ENCODE measurements at places on chromosomes 5 and 9.

GRCh38 chr5:74093561-74093960 is 467.6 kb downstream of the ARHGEF28 start:
- DNase-seq, result no peak

DNA sequence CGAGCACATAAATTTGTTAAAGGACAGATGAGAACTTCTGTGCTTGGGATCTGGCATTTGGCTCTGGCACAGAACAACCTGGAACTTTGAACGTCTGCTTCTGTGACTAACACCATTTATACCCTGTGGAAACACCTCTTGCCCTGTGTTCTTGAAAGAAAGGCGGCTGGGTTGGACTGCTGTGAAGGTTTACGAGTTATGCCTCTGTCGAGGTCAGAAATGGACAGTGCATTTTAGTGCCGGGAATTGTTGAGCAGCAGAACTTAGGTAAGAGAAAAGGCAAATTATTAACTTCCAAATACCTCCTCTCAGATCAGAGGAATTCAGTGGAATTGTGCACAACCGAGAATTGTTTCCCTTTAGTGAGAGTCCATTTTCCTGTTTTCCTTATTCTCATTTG is 14.1 kb upstream of the INIP start:
- DNase-seq, result no peak

- DNase-seq, result no peak
Measured at GRCh38 chr5:125446986-125447385, 700.5 kb upstream of the ZNF608 start.

DNA sequence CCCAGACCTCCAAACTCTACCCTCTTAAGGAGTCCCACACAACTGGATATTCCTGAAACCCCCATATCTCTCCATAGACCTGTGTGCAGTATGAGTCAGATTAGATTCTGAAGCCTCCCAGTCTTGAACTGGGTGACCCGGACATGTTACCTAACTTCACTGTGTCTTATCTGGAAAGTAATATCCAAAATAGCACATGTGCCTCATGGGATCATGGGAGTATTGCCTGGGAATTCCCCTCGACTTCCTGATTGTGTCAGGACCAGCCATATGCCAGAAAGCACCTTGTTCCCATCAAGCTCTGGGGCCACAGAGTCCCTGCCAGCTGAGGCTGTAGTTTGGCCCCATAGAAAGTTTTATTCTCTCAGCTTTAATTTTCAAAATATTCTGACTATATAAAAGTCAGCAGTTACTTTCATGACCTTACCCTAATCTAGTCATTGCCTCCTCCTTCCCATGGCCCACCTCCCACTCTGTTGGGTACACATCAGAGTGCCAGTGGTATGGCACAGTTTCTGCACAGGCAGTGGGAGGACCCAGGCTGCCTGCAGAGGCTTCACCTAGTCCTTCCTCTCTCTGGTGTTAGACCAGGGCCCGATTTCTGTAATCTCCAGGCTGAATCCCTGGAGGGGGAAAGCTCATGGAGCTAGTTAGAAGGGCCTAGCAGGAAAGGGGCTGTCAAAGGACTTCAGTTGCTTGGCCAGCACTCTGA is 19.5 kb upstream of the B4GALT1 start:
- DNase-seq, result no peak

- DNase-seq, result no peak
Measured at GRCh38 chr9:14902561-14902960, 7.7 kb downstream of the FREM1 start.

DNA sequence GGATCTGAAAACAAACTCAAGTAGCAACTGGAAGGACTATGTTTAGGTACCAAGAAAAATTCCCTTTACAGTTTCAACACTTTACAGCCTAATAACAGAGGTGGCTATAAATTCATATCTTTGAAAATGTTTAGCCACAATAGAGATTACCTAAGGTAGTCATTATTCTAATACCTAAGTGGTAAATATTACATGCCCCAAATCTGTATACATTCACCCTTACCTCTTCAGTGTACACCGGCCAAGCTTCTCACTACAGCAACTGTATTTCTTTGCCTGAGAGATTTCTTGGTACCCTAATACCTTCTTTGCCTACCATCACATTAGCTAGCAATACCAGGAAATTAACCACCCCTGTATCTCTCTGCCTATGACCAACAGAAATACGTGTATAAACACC is 154.0 kb downstream of the RFX3 start:
- no peak for DNase-seq

GRCh38 chr5:80251636-80252035 is 4.2 kb downstream of the SERINC5 start:
- DNase-seq, result no peak

DNA sequence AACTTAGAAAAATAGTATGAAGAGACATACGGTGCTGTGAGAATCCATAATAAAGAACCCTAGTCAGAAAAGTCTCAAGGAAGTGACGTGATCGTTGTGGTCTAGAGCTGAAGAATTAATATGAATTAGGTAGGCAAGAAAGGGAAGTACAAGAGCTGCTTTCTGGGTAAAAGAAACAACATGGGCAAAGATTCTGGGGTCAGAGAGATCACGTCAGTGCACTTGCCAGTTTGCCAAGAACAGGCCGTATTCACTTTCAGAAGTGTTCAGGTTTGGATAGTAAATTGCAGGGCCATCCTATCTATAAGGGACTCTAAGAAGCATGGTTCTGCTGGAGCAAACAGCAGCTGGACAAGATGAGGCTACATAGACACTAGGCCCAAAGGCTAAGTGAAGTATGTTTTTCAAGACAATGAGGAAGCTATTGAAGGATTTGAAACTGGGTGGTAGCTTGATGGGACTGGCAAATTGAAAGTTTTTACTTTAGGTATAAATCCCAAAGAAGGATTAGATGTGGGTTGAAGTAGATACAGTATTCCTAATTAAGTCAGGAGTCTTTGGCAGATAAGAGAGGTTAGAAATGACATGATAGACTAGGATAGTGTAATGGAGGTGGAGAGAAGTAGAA is 4.8 kb upstream of the CHD1 start:
- DNase-seq, result no peak

- DNase-seq, result no peak
Measured at GRCh38 chr5:7317751-7318150, 78.2 kb upstream of the ADCY2 start.

DNA sequence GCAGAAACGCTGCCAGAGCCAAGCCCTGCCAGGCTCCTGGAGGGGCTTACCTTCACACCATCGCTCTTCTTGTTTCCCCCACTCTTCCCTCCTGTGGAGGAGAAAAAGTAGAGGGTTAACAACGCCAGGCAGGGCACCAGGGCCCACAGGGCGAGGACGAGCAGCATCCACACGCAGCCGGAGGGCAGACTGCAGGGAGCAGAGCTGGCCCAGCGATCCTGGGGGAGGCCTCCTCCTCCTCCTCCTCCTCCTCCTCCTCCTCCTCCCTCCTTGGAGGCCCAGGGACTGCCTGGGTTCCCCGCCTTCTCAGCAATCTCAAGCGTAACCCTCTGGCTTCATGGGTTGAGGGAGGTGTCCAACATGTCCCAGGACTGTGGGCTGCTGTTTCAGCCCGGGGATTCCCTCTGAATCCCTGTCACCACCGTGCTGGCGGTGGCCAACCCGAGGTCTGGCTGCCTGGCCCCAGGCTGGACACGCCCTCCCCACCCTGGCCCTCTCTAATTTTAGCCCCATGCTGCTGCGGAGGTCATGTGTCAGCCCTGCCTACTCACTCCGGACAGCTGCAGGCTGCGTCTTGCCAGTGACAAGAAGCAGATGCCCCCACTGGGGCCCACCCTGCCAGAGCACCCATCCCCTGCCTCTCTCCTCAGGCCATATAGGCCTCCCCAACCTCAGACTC is 44.3 kb downstream of the CAMK2A start:
- no peak for DNase-seq

GRCh38 chr9:100911273-100911672 is 117.3 kb upstream of the PLPPR1 start:
- DNase-seq, result peak; percentile 79

GRCh38 chr9:114372921-114373448 is 14.8 kb downstream of the AKNA start:
- no peak for DNase-seq

- no peak for DNase-seq
Measured at GRCh38 chr5:90092734-90093133, 316.8 kb downstream of the CETN3 start.

DNA sequence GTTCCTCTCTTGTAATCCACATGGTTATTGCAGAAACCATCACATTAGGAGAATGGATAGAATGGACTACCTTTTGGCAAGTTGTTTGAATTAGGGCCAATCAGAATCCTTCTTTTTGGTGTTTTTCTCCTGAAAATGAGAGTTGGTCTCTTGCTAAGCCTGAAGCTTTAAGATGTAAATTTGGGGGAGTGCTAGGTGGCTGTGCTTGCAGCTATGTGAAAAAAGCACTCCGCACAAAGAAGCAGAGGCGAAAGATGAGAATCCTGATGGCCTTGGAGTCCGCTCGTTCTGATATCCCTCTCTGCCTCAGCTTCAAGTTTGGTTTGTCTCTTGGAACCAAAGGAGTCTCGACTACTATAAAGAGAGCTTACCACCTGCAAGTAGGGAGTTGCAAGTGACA is 63.6 kb downstream of the INIP start:
- DNase-seq, result no peak

GRCh38 chr9:135992486-135993408 is 31.6 kb upstream of the UBAC1 start:
- DNase-seq, result peak; percentile 76

DNA sequence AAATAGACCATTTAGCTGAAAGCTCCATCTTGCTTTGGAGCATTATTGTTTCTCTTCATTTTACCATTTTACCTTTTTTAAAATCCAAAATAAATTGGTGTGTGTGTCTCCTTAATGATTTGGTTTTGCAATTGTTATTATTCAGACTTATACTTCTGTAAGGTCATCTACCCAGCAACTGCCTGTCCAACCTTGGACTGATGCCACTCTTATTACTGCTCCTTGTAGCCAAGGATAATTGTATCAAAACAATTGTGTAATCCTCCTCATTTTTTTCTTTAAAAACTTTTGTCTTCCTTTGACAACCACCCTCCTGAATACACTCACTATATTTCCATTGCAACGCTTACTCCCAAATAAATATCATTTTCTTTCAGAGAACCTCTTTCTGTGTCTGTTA is 30.3 kb upstream of the HMGCR start:
- no peak for DNase-seq

- no peak for DNase-seq
Measured at GRCh38 chr5:10421896-10422691, 19.6 kb upstream of the ROPN1L start.

- no peak for DNase-seq
Measured at GRCh38 chr5:125541085-125541484, 794.6 kb upstream of the ZNF608 start.
